Activated T-cell treated with anti-CD3 and anti-CD28 coated beads, Interleukin-2, amount 50 U/mL, for 4 hours (primary cell): ENCODE measurements at places on chromosomes 4 and X. TPM values are rescaled to one million over a fixed set of nuclear protein-coding genes. Genes with fewer than 3 reads are reported as not detected.

Gene IL13RA1
- total RNA-seq, result 0.26 TPM

Gene PASD1
- total RNA-seq, result not detected

Gene TBC1D14
- total RNA-seq, result 41.7 TPM

Gene IDUA
- 18.3 TPM for total RNA-seq

Gene LNX1
- total RNA-seq, result 0.05 TPM

Gene NXF2
- total RNA-seq, result not detected

Gene FREM3
- not detected for total RNA-seq
